ENCODE measurements at places on chromosomes 5 and 9. TPM values are rescaled to one million over a fixed set of nuclear protein-coding genes. Genes with fewer than 3 reads are reported as not detected.

The AGXT2 gene
- not detected for polyA plus RNA-seq

The FOXD4L3 gene
- 0.03 TPM for polyA plus RNA-seq

The GNA14 gene
- polyA plus RNA-seq: 3.0 TPM

DNA sequence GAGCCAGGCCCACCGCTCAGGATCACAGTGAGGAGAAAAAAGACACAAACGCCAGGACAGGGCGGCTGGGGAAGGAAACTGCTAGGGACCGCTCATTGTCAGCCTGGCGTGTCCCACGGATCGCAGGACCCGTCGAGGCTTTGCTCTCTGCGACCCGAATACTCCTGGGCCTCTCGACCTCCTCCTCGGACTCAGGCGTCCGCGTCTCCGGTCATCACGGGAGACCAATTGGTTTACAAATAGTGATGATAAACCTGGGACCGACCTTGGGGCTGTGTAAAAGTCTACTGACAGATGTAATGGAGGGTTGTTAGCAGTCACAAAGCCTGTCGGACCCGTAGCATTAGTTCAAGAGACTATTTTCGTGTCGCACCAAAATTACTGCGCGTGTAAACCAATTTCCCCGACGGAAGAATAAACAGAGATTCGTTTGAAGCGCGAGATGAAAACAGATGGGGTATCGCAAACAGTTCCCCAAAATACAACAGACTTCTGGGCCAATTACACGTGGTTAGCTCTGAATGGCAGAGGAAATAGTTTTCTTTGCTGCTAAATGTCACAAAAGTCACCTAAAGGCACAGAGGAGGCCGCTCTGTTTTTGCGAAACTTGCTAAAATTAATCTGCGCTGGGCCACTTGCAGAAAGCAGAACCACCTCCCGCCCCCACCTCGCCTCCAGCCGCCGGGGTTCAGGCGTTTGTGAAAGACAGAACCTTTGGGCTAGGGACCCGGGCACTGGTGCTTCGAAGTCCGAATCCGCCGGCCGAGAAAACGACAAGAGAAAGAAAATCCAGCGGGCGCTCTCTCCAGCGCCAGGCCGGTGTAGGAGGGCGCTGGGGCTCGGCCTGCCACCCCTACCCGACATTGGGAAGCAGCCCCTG is 67.6 kb downstream of the FOXD1 start:
- DNase-seq: no peak

DNA sequence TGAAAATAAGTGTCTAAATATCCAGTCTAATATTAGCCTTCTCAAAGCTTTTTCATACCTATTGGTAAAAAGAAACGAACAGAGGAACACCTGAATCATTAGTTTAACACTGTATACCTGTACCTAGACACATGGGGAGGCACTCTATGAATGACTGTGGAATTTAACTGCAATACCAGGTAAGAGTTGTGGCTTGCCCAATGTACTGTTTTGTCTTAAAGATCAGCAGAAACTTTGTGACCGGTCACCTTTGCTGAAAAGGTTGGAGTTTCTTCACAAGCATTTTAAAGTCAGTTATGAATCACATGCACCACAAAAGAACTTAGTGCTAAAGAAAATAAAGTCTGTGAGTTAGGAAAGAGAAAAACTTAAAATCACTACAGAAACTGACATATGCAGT is 2.4 kb downstream of the PGGT1B start:
- no peak for DNase-seq

All from adrenal gland (tissue), 19 donors.